ENCODE measurements at places on chromosomes 13 and 19. TPM values are rescaled to one million over a fixed set of nuclear protein-coding genes. Genes with fewer than 3 reads are reported as not detected.

ERICH6B gene
- total RNA-seq = not detected

CA11 gene
- 1.3 TPM for total RNA-seq

UPK1A gene
- total RNA-seq = not detected

ZNF709 gene
- 4.2 TPM for total RNA-seq

OR4F17 gene
- not detected for total RNA-seq

LYL1 gene
- 0.28 TPM for total RNA-seq

LACC1 gene
- 4.4 TPM for total RNA-seq

PLIN4 gene
- under 0.01 TPM for total RNA-seq

CASP14 gene
- not detected for total RNA-seq

EFNA2 gene
- not detected for total RNA-seq

RGCC gene
- 6.1 TPM for total RNA-seq

ATP4B gene
- total RNA-seq = not detected

WDFY2 gene
- 4.3 TPM for total RNA-seq

DOHH gene
- total RNA-seq = 4.2 TPM

ZMYM5 gene
- total RNA-seq = 13.6 TPM

ZNF562 gene
- 41.7 TPM for total RNA-seq

NOTCH3 gene
- total RNA-seq = 5.9 TPM

FDX2 gene
- total RNA-seq = 40.8 TPM

KLK3 gene
- total RNA-seq = not detected

CYP4F11 gene
- total RNA-seq = not detected

HNRNPA1L2 gene
- total RNA-seq = 3.4 TPM

CBARP gene
- 0.18 TPM for total RNA-seq

HIF3A gene
- not detected for total RNA-seq

CLEC11A gene
- total RNA-seq = 19.2 TPM

DCT gene
- not detected for total RNA-seq

PCDH9 gene
- 10.2 TPM for total RNA-seq

ATP8B3 gene
- total RNA-seq = 1.6 TPM

ZNF44 gene
- total RNA-seq = 6.1 TPM

YJEFN3 gene
- total RNA-seq = 0.72 TPM

SLITRK6 gene
- total RNA-seq = 1.6 TPM

RB1 gene
- total RNA-seq = 15.4 TPM

PSG1 gene
- 1.1 TPM for total RNA-seq

TPTE2 gene
- not detected for total RNA-seq

VN1R4 gene
- total RNA-seq = not detected

SHD gene
- not detected for total RNA-seq

All from IMR-90 (cell line).